ENCODE measurements at places on chromosomes 2 and 18.

DNA sequence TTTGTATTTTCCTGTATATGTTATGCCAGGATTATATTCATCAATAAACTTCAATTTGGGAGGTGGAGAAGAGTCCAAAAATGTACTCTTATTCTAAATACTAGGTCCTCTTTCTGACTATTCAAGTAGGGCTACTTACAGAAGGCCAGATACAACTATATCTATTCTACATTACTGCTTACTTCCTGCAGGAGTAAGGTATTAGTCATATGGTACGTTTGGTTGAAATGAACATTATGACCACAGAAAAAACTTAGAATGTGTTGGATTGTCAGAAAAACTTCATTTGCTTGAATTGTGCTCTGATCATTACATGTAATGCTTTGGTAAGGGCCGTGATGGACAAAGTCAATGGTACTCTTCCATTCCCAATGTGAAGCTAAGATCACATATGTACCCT, 35.0 kb downstream of the STAT4 start:
- no peak for DNase-seq

DNA sequence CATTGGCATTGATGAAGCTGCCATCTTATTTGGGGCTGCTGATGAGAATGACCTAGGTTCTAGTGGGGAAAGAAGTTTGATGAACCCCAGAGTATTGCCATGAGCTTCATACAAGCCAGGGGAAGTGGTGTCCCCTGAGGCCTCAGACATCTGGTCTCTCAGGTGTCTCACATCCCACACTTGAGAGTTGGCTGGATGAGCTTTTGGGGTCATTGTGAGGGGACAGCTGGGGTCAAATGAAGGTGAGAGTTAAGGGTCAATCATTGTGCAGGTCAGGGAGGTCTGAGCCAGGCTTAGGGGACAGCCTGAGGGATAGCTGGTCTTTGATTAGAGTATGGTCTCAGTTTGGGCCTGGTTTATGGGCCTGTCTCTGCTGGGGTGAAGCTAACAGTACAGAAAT, 336.5 kb downstream of the CYP26B1 start:
- no peak for DNase-seq

GRCh38 chr2:128556633-128557032, 238.0 kb upstream of the HS6ST1 start:
- no peak for DNase-seq

DNA sequence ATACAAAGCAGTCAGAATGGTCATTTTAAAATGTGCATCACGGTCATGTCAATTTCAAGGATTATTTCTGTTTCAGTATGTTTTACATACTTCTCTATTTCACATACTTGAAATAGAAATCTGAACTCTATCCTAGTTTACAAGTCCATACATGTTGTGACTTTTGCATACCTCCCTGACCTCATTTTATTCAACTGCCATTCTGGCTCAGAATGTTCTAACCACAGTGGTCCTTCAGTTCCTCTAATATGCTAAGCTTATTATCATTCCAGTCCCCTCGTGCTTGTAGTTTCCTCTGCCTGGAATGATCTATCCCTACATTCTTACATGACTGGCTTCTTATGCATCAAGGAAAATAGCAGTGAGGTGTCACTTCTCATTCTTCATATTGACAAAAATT, 295.6 kb downstream of the KIAA1328 start:
- no peak for DNase-seq

- no peak for DNase-seq
Observed at GRCh38 chr2:207683879-207684627, 27.4 kb upstream of the CCNYL1 start.

GRCh38 chr2:54516842-54517241, 60.7 kb downstream of the SPTBN1 start:
- DNase-seq: no peak

DNA sequence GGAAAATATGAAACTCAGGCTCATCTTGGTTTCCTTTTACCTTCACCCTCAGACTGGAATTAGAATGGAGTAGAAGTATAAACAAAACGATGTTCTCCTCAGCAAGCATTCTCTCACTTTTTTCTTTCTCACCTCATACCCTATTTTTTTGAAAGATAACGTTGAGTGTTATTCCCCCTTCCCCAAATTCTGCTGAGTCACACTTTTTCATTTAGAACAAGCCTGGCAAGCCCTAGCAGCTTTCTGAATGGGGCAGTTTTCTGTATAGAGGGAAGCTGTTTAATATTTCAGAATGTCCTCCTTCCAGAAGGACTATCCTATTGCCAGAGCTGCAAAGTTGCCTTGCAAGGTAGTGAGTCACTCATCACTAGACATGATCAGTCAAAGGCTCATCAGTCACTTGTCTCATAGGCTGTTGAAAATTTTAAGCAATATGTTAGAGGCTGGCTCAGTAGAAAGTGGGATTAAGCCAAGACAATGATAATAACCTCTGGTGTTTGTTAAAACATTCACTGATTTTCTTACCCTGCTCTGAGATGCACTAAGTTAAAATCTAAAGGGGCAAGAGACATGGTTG, 416.1 kb downstream of the RNF144A start:
- no peak for DNase-seq
